Uterine smooth muscle cell (primary cell): ENCODE measurements at places on chromosomes 1 and 21. TPM values are rescaled to one million over a fixed set of nuclear protein-coding genes. Genes with fewer than 3 reads are reported as not detected.

The TNFSF18 gene
- 0.22 TPM in 1 of 2 replicates, not detected in the other for total RNA-seq

The CD101 gene
- under 0.01 TPM in 2 replicates for total RNA-seq

The GPR61 gene
- 0.11 and 0.25 TPM in 2 replicates for total RNA-seq

The CELA2A gene
- not detected in 2 replicates for total RNA-seq

The GBP7 gene
- total RNA-seq: 0.12 TPM in 1 of 2 replicates, not detected in the other

The SIM2 gene
- total RNA-seq: under 0.01 and 0.62 TPM in 2 replicates
